ENCODE measurements at places on chromosomes 4 and X.

DNA sequence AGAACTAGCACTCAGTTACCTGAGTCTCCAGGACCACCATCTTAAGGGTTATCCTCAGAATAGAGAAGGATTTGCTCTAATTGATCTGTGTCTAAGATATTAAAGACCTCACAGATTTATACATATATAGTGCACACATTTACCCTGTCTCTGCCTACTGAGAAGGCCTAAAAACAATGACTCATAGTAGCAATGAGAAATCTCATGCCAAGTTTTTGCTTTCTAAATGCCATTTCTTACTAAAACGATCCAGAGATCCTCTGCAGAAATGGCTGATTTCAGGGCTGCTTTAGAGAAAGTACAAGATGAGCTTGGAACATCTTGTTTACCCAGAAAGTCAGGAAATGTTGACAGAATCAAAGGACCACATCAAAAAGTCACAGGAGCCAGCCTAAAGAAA lies 79.1 kb upstream of the INPP4B start:
- no peak for DNase-seq

GRCh38 chr4:177484613-177485021 lies 42.4 kb upstream of the AGA start:
- no peak for DNase-seq

DNA sequence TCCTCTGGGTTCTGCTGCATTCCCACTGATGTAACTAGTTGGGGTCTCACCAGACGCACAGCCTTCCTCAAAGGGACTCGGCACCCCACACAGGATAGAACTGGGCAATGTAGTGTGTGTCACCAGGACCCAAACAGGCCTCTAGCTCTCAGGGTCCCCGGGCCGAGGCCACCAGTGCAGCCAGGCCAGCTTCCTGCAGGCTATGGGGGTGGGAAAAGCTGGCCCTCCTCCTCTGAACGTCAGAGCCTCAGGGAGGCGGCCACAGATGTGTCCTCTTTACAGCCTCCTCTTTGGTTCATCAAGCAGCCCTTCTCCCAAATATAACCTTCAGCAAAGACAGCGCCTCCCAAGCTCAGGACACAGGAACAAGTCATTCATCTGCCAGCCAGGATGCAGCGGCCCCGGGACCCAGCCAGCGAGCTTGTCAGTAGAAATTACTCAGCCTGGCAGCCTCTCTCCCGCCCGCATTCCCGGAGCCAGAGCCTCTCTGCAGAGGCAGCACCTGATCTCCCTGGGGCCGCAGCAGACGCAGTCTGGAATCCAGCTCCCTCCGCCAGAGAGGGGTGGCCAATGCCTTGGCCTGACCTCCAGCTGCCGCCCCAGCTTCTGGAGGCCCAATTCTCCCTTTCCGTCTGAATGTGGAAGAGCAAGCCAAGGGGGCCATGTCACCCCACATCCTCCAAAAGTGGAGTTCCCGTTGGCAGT lies 288.5 kb downstream of the FBXW7 start:
- DNase-seq, result no peak

GRCh38 chr4:123233136-123233768 lies 163.3 kb upstream of the SPRY1 start:
- no peak for DNase-seq

- no peak for DNase-seq
Observed at GRCh38 chr4:114694770-114695169, 96.2 kb downstream of the UGT8 start.

DNA sequence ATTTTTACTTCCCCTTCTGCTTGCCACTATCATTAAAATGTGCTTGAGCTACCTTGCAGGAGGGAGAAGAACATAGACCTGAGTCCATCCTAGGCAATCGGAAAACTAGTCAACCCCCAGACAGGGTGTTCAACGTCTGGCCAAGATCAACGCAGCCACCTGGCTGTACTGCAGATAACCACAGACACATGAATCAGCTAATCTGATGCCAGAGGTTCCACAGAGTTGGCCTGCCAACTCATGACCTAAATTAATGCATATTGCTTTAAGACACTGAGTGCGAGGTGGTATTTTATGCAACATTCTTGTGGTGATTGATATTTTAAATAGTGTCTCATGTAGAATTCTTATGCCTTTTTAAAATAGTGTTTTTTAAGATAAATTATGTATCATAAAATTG lies 1283.8 kb upstream of the PABPC4L start:
- no peak for DNase-seq

Data from posterior vena cava (tissue), 2 donors.